ENCODE measurements at places on chromosomes 3 and 15. TPM values are rescaled to one million over a fixed set of nuclear protein-coding genes. Genes with fewer than 3 reads are reported as not detected.

PKM gene
- 2,644 TPM for total RNA-seq

IL5RA gene
- total RNA-seq: not detected

SLC12A1 gene
- total RNA-seq: 0.10 TPM

GOLGA8H gene
- not detected for total RNA-seq

ESYT3 gene
- 0.12 TPM for total RNA-seq

SCAANT1 gene
- not detected for total RNA-seq

- DNase-seq: peak; percentile 74
Measured at GRCh38 chr3:54967731-54968161, 39.9 kb upstream of the LRTM1 start.

DNA sequence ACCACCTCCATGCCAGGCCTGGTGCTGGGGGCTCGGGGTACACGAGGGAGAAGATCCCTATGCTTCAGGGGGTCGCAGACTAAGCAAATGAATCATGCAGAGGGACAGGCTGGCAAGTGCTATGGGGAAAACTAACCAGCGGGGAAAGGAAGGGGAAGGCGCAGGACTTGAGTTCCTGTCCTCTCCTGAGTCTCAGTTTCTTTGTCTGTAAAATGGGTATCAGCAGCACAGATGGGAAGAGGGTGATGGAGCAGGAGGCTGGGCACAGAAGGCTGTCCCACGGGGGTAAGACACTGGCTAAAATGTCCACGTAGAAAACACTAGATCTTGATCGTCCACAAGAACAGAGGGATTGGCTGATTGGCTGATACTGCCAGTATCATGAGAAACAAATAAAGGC, 39.8 kb downstream of the RGMA start:
- no peak for DNase-seq

- DNase-seq: no peak
Measured at GRCh38 chr15:52783929-52784798, 6.0 kb downstream of the ONECUT1 start.

DNA sequence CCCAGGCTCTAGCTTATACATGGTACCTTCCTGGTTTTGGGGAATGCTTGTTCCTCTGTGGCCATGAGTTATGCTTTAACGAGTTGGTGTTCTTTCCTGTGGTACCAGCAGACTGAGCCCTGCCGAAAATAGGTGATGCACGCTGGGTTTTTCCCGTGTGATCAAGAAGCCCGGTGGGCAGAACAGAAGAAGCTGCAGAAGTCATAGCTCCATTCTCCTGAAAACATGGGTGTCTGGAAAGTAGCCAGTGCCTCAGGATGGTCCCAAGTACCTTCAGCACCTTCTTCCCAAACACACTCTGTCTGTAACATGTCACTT, 25.2 kb downstream of the MAPKBP1 start:
- DNase-seq: no peak

- DNase-seq: no peak
Measured at GRCh38 chr3:129266651-129267050, 12.0 kb upstream of the HMCES start.

GRCh38 chr3:177131927-177132636, 65.2 kb downstream of the TBL1XR1 start:
- no peak for DNase-seq

DNA sequence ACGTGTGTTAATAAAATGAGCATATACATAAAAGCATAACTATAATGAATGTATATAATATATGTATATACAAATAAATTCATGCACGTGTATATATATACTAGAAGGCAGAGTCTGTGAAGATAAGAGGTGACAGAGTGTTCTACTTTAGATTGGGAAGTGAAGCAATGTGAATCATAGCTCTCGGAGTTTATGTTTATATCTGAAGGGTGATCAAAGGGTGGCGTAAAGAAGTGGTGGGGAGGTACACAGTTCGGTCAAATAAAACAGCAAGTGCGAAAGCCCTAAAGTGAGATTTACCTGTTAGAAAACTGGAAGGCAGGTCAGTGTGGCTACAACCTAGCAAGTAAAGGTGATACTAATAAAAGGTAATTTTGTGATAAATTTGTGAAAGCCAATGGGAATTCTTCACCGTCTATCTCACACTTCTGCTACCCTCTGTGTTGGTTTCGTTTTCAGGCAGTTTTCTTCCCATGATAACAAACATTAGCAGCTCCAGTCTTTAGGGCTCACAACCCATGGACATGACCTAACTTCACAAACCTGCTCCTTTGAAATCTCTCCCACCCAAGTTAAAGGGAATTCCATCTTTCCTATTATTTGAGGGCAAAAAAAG, 46.7 kb upstream of the BCHE start:
- no peak for DNase-seq

- DNase-seq: no peak
Measured at GRCh38 chr3:16092923-16093322, 81.6 kb upstream of the GALNT15 start.

DNA sequence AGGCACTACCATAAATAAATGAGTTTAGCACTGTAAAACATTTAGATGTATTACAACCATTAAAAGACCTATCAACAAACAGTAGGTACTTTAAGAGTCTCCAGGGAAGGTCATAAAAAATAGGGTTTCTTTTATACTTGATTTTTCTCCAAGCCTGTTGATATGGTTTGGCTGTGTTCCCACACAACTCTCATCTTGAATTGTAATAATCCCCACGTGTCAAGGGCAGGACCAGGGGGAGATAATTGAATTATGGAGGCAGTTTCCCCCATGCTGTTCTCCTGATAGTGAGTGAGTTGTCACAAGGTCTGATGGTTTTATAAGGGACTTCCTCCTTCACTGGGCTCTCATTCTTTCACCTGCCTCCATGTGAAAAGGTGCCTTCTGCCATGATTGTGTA, 468.9 kb upstream of the UBE2E2 start:
- no peak for DNase-seq

DNA sequence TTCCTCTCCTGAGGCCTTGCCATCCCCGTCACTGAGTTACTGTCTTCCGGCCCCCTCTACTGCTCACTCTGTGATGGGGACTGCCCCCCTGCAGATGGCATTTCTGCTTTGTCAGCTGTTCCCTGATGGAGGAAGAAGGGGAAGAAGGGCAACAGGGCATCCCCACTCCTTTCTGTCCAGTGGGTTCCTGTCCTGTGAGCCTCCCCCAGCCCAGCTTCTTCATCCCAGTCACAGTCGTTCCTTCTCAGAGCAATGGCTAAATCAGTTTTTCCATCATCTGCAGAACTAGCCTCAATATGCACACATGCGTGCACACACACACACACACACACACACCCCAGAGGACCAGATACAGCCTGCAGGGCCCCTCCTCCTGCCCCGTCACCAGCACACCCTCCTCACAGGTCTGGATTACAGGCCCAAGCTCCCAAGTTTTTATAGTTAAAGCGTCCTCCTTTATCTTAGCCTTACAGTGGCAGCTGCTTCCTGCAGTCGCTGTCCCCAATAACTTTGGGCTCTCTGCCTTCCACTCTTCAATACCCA, 21.4 kb downstream of the ALDH1L1 start:
- DNase-seq: no peak

- DNase-seq: peak; percentile 49
Measured at GRCh38 chr15:101499863-101500713, 10.6 kb upstream of the PCSK6 start.

GRCh38 chr3:13073326-13074005, at the start of gene IQSEC1:
IQSEC1 (minus strand) TSS chr3:13073429; CDS start chr3:13073014, 415 bp downstream.
- DNase-seq: no peak

DNA sequence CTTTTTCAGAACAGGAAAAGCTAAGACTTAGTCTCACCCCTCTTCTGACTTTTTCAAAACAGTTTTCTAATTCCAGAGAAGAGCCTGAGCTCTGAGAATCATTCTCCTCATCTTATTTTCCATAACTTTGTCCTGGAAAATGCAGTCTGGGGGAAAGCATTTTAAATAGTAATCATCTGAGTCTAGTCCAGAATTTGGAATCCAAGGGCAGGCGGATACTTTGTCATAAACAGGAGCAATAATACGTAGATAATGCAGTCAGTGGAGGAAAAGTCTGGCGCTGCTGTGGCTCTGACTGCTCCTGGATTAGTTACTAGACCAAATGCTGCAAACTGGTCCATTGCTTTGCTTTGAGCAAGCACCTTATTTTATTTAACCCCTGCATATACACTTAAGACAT, 285.0 kb downstream of the THSD4 start:
- no peak for DNase-seq

GRCh38 chr3:28924744-28925360, 356.0 kb upstream of the RBMS3 start:
- peak; percentile 23 for DNase-seq

- DNase-seq: no peak
Measured at GRCh38 chr3:80395023-80395422, 627.2 kb upstream of the ROBO1 start.

- DNase-seq: no peak
Measured at GRCh38 chr3:183031826-183032225, 51.5 kb upstream of the DCUN1D1 start.

DNA sequence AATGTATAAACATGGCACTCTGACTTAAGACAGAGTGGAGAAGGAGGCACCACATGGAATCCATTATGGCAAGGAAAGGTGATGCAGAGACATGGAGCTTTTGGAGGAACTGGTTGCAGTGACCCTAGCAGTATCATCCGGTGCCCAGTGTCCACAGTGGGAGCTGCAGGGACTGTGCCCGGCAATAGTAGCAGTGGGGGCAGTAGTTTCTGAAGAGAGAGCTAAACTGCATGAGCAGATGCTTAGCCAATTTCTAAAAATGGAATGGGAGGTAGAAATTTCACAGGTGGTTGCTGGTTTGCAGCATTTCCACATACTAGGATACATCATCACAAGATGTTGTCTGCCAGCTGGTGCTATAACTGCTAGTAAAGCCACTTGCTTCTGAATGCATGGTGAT, 7.8 kb upstream of the TM2D3 start:
- no peak for DNase-seq

DNA sequence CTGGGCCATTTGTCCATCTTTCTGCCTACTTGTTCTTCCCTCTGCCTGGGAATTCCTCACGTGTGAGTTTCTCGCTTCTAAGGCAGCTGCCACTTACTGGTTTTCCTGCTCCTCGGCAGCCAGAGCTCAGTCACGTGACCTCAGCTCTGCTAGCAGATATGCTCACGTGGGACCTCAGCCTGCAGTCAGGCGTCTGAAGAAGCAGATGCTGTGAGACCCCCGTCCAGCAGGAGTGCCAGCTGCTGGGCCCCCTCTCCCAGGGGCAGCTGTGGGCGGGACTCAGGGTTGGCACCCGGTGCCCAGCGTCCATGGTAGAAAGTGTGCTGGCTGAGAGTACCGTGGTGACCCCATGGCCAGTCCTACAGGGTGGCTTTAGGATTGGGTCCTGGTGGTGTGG, 161.3 kb upstream of the TLE3 start:
- DNase-seq: peak; percentile 67

DNA sequence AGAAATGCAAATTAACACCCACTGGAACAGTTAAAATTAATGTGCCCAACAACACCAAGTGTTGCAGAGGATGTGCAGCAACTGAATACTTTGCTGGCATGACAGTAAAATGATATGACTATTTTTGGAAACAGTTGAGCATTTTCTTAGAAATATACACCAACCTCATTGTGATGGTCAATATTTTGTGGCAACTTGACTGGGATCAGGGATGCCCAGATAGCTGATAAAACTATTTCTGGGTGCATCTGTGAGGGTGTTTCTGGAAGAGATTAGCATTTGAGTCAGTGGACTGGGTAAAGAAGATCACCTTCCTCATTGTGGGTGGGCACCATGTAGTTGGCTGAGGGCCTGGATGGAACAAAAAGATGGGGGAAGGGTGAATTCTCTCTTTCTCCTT, 57.9 kb downstream of the RPLP1 start:
- DNase-seq: no peak

GRCh38 chr15:70480196-70480856, 283.0 kb downstream of the UACA start:
- DNase-seq: peak; percentile 65

DNA sequence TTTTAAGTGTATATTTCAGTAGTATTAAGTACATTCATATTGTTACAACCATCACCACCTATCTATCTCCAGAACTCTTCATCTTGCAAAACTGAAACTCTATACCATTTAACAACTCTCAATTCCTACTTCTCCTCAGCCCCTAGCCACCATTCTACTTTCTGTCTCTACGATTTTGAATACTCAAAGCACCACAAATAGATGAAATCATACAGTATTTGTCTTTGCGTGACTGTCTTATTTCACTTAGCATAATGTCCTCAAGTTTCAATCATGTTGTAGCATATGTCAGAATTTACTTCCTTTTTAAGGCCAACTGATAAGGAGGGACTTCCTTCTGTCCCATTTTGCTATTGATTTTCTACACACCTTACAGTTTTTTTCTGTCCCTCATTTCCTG, 593.3 kb downstream of the FHIT start:
- DNase-seq: no peak

- no peak for DNase-seq
Measured at GRCh38 chr3:150451329-150452048, 43.4 kb downstream of the TSC22D2 start.

DNA sequence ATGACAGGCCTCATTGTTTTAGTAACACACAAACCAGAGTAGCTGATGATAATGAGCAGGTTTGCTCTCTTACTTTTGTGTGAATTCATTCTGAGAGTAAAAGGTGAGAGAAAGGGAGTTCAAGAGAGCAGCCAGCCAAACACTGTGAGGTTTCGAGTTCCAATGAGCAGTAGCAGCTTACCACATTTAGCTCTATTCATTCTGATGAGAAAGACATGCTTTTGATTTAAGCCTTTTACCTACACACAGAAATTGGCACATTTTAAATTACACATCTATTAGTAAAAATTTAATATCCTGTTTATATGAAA, 28.0 kb downstream of the GLDN start:
- DNase-seq: no peak

GRCh38 chr15:37789397-37789786, 145.0 kb upstream of the TMCO5A start:
- peak; percentile 3 for DNase-seq

GRCh38 chr15:100172356-100173024, 169.3 kb downstream of the ADAMTS17 start:
- DNase-seq: no peak

DNA sequence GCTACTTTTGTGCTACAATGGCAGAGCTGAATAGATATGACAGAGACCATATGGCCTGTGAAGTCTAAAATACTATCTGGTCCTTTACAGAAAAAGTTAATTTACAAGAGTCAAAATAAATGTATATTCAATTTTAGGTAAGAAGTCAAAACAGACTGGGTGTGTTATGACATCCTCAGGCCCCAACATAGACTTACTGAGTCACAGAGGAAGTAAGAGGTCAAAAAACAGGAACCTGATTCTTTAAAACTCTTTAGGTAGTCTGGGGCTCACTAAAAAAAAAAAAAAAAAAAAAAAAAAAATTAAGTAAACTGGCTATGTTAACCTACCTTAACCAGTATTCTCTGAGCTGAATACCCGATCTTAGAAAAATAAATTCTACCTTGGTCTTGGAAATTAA, 13.1 kb downstream of the DNAAF4 start:
- DNase-seq: no peak

Measured in RPMI7951 (cell line).